ENCODE measurements at places on chromosomes 4 and X.

DNA sequence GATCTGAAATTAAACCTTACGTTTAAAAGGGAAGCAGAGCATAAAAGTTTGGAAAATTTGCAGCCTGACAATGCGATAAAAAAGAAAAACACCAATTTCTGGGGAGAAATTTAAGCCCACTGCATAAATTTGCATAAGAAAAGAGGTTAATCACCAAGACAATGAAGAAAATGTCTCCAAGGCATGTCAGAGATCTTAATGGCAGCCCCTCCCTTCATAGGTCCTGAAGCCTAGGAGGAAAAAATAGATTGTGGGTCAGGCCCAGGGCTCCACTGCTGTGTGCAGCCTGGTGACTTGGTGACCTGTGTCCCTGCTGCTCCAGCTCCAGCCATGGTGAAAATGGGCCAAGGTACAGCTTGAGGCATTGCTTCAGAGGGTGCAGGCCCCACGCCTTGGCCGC, 264.0 kb upstream of the CT83 start:
- DNase-seq: no peak

- no peak for DNase-seq
Observed at GRCh38 chrX:118499295-118499694, 3.7 kb downstream of the DOCK11 start.

DNA sequence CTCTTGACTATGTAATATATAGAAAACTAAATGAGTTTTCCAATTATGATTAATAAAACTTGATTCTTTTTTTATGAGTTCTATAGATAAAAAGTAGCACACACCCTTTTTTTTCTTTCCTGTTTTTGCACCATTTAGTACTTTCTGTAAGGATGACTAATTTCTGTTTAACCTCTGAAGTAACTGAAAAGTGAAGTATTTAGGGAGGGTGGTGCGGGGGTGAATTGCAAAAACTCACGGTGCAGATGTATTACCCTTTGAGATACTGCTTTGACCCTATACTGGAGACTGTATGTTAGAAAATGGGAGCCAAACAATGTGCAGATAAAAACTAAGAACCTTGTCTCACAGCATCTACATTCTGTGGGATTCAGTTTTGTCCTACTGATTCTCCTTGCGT, 471.6 kb downstream of the DTHD1 start:
- DNase-seq: no peak

DNA sequence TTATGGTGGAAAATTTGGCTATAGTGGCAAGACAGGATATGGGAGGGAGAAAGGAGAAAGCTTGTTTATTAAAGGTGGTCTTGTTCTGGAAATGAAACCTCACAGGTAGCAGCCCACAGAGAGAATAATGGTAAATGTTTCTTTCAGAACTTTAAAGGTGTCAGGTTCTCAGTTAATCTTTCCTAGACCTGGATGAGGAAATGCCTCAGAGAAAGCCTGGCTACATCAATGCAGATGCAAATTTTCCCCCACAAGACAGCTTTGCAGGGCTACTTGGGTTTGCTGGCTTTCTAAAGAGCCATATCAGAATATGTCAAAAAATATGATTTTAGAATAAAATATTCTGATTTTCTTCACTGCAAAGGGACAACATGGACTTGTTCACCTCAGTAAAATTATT, 715.0 kb downstream of the FAM133A start:
- no peak for DNase-seq

DNA sequence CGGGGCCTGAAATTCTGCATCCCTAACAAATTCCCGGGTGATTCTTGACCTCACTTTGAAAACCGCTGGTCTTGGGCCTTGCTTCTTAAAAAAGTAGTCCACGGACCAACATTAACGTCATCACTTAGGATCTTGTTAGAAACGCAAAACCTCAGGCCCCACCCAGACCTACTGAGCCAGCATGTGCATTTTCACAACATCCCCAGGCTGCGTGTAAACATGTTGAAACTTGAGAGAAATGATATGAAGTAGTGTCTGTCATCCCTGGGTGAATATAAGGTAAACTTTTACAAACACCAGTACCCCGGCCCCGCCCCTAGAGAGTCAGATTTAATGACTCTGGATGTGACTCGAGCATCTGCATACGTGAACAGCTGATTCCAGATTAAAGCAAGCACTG, 33.7 kb downstream of the SORBS2 start:
- DNase-seq: no peak

DNA sequence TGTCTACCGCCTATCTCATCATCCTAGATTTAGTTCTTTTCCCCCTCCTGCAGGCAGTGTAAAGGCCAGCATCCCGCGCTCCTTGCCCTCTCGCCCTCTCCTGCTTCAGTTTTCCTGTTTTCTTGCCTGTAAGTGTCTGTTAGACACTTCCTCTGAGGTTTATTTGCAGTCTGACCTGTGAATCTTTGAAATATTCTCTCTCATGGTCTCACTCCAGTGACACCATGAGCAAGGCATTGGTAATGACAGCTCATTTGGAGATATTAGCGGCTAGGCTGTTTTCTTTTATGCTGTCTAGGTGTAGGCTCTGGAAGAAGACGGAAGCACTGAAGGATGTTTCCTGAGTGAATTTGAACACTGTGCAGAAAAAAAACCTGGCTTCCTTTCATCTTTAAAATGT, 179.6 kb downstream of the KDR start:
- no peak for DNase-seq

- DNase-seq: no peak
Observed at GRCh38 chr4:72997409-72997808, 72.1 kb downstream of the COX18 start.

GRCh38 chrX:140572724-140573123, 67.9 kb upstream of the SOX3 start:
- no peak for DNase-seq

- DNase-seq: no peak
Observed at GRCh38 chr4:113776679-113777078, 15.1 kb upstream of the CAMK2D start.

- no peak for DNase-seq
Observed at GRCh38 chrX:150199803-150200202, 163.3 kb upstream of the MAMLD1 start.

All from activated CD8-positive, alpha-beta memory T cell treated with anti-CD3 and anti-CD28 coated beads for 1 hour (primary cell).